ENCODE measurements at places on chromosomes 12 and 14.

DNA sequence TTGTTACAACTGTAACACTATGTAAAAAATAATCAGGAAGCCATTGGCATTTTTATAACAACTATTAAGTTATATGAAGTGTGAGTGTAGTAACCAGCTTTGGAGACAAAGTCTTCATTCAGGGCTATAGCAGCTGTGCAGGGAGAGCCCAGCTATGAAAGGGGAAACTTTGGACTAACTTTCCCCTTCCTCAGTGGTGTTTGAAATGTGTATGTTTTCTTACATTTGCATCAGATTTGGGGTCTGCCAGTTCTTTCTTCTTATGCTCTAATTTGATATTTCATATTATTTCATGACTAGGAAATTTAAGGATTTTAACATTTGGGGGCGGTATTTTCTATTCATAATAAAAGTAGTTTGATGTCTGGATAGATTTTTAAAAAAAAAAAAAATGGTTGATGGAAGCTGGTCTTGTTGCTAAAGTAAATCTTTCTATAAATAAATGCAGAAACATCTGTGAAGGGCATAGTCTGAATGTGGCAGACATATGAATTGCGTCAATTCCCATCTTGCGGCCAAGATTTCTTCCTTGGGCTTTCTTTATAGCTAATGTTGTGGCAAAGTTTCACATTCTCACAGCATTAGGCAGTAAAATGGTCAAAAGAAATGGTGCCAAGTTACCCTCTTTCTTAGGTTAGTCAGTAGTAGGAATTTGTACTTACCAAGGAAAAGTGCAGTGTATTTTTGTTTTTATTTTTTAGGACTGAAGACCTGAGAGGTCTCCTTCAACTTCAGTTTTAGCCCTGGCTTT is 35.6 kb downstream of the RASSF8 start:
- no peak for DNase-seq

GRCh38 chr14:91367173-91368171 is 50.1 kb downstream of the CCDC88C start:
- DNase-seq, result no peak

GRCh38 chr14:71460091-71460490 is 472.1 kb upstream of the RGS6 start:
- DNase-seq, result no peak

DNA sequence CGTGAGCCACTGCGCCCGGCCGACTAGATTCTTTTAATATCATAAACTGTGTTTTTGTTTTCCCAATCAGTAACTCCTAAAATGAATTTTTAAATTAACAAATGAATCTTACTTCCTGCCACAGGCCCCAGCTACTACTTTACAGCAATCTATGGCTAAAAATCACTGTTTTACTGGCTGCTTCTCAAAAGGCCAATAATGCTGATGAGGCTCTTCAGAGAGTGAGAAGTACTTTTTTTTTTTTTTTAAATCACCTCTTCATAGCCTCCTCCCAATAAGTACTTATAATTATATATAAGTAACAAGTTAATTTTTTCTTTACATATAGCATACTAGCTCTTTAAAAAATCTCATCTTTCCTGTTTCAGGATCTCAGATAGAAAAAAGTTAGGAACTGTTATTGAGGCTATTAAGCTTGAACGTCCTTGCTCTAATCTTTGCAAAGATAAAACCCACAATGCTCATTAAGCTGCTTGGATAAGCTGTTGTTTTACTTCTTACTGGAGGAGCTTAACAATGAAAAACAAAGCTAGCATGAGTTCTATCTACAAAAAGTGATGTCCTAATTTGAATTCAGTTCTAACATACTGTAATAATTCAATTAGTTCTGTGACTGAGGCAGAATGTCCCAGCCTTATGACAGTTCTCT is 12.8 kb upstream of the WDR20 start:
- no peak for DNase-seq

DNA sequence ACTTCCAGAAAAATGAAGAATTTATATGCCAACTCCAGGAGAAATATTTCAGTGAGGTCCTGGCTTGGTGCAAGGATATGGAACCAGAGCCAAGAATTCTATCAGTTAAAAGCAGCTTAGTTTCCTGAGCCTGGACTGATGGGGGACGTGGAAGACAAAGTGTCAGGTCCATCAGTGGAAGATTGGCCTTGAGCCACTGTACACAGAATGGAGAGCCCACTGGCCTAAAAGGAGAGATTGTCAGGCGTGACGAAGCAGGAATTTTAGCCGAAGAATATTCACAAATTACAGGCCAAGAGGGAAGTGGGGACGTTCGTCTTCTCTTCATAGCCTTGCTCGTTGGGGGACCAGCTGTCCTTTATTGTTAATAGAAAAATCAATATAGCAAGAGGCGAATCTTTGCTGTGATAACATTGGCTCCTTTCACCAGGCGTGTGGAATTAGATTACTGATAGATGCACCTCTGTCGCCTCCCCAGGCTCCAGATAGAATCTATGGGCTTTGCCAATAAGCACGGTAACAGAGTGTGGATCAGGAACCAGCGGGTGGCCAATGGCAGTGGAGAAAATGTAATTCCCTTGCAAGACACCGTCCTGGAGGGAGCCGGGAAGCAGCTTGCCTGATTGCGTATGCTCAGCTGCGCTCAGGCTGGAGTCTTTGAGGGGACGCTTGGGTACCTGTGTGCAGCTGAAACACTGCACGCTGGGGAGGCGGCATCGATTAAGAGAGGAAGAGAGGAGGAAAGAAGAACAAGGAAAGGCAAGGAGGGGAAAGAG is 56.4 kb downstream of the TMEM132C start:
- DNase-seq, result no peak

- peak; percentile 29 for DNase-seq
Measured at GRCh38 chr12:54352022-54352531, 12.2 kb downstream of the GPR84 start.

GRCh38 chr14:77126461-77126990 is 15.1 kb downstream of the ZDHHC22 start:
- no peak for DNase-seq

DNA sequence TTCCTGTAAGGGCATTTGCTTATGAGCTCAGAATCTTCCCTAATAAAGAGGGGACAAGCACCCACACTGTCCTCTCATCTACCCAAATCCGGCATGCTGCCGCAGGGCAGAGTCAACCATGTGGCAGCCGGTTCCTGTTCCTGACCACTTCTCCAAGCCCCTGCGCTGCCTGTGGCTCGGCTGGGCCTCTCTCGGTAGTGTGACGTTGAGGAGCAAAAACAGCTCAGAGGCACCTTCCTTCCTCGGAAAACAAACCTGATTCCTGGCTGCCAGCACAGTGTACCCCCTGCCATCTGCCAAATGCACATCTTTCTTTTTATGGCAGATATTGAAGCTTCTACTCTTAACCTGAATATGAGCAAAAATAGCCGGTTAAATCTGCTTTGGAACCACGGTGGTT is 50.5 kb downstream of the CFAP251 start:
- DNase-seq, result no peak

- DNase-seq, result no peak
Measured at GRCh38 chr14:84403585-84403984, 1126.4 kb upstream of the FLRT2 start.

- no peak for DNase-seq
Measured at GRCh38 chr12:14843425-14843887, at the start of gene ART4. Gene ART4 (minus strand): TSS chr12:14843526. CDS start chr12:14843113, 413 bp downstream.

DNA sequence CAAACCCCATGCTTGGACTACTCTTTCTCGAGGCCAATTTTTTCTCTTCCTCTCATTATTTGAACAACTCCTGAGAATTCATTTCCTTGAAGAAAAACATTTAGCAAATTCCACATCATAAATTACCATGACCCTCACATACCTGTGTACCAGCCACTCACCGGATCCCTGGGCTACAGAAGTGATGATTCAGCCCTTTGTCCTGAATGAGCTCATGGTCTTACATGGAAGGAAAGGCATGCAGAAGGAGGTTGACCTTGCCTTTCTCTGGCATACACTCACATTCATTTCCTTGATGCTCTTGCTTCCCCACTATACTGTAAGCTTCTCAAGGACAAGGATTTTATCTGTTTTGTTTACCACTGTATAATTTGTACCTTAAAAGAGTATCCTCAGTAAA is 191.5 kb downstream of the SLC5A8 start:
- no peak for DNase-seq

- DNase-seq, result no peak
Measured at GRCh38 chr14:58193542-58193941, 6.4 kb upstream of the ACTR10 start.

DNA sequence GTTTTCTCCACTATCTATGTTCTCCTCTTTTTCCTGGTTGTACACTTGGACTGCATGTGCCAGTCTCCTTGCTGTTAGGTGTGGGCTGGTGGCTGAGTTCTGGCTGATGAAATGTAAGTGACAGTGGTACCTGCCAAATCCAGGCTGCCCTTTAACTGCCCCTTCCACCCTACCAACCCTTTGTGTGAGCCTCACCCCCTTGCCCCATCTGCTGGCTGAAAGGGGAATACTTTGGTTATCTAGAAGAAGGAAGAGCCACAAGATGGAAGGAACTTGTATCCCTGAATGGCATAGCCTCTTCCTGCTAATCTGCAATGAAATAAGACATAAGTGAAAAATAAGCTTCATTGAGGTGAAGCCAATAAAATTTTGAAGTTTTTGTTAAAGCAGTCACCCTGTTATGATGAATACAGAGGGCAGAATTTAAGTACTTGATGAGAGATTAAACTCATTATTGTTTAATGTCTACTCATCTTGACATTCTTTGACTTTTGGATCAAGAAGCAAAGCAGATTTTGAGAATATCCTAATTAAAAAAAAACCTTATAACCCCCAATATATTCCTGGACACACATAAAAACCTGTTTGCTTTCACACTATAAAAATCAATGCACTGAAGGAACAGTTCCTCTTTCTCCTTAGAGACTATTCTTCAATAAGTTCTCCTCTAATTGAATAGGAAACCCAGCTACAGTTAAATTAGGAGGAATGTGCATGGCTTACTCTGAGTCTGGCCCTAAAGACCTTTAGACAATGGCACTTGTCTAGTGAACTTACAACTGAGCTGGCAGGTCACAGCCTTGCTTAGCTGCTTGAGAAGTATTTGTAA is 262.6 kb upstream of the BTG1 start:
- no peak for DNase-seq

DNA sequence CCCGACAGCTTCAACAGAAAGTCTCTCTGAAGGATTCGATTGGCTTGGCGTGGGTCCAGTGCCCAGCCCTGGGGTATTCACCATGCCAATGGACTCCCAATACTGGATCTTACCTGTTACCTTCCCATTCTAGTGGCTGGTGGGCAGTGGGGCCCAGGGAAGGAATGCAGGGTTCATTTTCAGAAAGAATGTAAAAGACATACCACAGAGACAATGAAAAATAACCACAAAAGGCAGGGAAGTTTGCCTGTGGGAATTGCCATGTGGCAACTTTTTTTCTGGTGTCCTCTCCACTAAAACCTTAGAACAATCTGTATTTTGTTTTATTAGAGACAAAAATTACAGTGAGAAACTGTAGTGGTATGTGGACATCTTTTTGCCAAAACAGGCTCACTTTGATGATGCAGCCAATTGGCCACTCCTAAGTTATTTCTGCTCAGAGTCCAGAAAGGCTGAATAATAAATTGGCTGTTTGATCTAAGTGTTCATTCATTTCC is 55.2 kb downstream of the PTGER2 start:
- DNase-seq, result no peak

GRCh38 chr12:116382686-116383530 is 105.4 kb upstream of the MED13L start:
- no peak for DNase-seq

- DNase-seq, result no peak
Measured at GRCh38 chr14:65599375-65599774, 186.8 kb downstream of the FUT8 start.
